SK-MEL-5 (cell line): ENCODE measurements at places on chromosomes 13 and 19. TPM values are rescaled to one million over a fixed set of nuclear protein-coding genes. Genes with fewer than 3 reads are reported as not detected.
A peak's percentile ranks its signal among the peaks of the same experiment; 100 is the strongest.

GRCh38 chr19:45352062-45352461 lies 11.5 kb downstream of the KLC3 start:
- DNase-seq, result no peak

GRCh38 chr19:38506723-38507550 lies 73.4 kb downstream of the RYR1 start:
- DNase-seq, result peak; percentile 98

DNA sequence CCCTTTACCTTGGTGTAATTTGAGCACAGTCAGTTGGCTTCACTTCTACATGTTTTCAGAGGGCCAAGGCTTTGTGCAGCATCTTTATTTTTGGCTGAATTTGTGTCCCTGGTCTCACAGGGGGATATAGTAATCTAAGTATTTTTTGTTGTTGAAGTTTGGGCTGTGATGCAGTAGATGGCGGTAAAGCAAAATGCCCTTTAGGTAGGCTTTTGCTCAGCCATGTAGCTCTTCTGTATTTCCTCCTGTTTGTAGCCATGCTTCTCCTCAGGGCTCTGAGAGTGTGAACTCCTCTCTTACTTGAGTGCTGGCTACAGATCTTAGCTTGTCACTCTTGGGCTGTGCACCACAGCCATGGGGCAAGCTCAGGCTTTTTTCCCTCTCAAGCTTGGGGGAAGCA lies 328.6 kb downstream of the SLITRK5 start:
- peak; percentile 38 for DNase-seq

DNA sequence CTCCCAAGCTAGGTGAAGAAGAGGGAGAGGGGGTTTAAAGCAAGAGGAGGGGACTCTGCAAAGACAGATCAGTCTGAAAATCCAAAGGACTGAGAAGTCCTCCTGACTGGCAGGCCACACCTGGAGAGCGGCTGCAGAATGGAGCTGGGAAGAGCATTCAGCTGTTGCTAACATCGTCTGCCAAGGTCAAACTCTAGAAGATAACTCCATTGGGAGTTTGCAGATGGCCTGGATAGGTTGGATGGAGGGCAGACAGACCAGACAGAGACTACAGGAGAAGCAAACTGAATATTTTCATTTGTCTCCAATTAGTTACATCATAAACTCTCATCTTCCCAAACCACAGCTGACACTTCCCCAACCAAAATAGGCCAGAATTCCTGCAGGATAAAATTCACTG lies 19.9 kb upstream of the SHISA2 start:
- DNase-seq, result no peak

The LGALS4 gene
- total RNA-seq, result not detected in 2 replicates

The S1PR2 gene
- 4.7 and 4.9 TPM in 2 replicates for total RNA-seq
